ENCODE measurements at places on chromosomes 4 and X.

GRCh38 chr4:145090380-145090779 lies 7.6 kb downstream of the ANAPC10 start:
- no peak for DNase-seq

GRCh38 chr4:6886886-6887285 lies 22.7 kb upstream of the TBC1D14 start:
- DNase-seq, result no peak

DNA sequence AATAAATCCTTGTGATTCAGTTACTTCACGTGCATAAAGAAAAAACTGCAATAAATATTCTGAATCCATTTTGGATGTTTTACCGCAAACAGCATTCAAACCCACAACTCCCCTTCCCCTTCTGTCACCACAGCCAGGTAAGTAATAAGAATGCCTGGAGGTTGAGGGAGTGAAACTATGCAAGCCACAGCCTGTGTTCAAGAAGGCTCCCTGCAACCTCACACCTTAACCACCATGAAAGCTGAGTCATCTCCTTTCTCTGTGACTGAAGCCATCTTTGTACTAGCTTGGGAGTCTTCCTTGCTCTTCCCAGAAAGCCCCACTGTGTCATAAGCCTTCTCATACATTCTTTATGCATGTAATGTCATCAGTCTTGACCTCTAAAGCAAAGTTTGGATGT lies 297.0 kb upstream of the PUDP start:
- DNase-seq, result no peak

DNA sequence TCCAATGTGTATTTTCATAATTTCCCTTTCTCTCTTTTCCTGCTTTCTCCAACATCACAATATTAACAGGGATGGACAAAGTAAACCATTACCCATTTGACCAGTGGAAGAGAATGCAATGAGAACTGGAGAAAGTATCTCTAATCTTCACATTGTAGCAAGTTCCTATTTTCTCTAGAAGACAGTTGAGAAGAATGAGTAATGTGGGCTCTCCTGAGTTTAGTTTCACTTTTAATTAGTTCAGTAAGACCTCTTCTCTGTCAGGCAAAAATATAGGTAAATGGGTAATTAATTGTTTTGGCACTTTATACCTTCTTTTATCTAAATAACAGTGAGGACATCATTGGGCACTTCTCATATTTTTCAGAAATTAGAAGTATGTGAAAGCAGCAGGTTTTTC lies 602.0 kb downstream of the GLUD2 start:
- no peak for DNase-seq

- DNase-seq, result no peak
Measured at GRCh38 chr4:100516225-100516624, 1.6 kb downstream of the EMCN start.

DNA sequence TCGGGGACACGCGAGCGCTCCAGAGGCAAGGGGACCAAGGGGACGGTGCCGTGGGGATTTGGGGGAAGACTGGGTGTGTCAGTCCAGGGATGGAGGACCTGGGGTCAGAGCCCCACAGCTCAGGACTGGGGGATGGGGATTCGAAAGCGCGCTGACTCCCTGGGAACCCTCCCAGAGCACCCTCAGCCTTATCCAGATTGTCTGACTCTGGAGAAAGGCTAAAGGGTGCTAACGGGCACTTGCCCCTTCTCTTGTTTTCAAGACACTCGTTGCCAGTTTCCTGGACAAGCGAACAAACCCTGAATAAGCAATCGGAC lies 1.1 kb downstream of the DOCK11 start:
- DNase-seq, result no peak

DNA sequence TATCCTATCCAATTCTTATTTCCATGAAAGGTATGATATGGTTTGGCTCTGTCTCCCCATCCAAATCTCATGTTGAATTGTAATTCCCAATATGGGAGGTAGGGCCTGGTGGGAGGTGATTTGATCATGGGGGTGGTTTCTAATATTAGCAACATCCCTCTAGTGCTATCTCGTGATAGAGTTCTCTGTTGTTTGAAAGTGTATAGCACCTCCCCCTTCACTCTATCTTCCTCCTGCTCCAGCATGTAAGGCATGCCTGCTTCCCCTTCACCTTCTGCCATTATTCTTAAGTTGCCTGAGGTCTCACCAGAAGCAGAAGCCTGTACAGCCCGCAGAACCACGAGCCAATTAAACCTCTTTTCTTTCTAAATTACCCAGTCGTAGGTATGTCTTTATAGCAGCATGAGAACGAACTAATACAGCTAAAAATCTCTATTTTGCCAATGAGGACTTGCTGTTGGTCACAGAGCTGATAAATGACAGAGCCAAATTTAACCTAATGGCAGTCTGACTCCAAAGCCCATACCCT lies 247.2 kb downstream of the HNRNPD start:
- DNase-seq, result no peak

DNA sequence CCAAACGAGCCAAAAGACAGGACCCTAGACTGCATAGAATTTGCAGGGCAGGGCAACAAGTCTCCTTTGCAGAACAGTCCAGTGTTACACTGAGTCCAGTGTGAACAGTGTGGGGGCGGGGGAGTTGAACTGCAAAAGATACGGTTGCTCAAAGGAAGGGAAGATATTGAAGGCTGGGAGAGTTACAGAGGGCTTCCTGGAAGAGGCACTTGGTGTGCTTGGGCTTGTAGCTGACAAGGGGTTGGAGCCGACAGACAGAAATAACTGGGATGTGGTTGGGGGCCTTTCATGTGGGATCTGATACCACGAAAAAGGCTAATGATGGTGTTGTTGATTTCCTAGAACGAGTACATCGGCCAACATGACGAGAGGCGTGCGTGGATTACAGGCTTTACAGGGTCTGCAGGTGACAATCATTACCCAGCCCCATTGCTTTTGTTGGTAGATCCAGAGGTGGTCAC lies 6.1 kb downstream of the XPNPEP2 start:
- no peak for DNase-seq

DNA sequence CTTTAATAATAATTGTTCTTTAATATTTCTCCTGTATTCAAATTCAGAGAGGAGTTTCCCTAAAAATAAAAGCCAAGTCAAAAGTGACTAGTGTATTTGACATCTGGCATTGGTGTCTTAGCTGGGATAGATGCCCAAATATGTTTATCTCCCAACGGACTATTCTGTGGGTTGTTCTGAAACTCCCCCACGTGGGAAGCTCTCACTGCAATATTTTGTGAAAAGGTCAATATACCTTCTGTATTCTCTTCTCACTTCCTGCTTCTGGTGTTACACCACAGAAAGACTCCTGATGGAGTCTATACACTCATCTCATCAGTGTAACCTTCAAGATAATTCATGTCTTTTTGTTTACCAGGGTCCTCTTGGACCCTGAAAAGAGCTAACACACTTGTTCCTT lies 2052.8 kb upstream of the TENM3 start:
- DNase-seq, result no peak

DNA sequence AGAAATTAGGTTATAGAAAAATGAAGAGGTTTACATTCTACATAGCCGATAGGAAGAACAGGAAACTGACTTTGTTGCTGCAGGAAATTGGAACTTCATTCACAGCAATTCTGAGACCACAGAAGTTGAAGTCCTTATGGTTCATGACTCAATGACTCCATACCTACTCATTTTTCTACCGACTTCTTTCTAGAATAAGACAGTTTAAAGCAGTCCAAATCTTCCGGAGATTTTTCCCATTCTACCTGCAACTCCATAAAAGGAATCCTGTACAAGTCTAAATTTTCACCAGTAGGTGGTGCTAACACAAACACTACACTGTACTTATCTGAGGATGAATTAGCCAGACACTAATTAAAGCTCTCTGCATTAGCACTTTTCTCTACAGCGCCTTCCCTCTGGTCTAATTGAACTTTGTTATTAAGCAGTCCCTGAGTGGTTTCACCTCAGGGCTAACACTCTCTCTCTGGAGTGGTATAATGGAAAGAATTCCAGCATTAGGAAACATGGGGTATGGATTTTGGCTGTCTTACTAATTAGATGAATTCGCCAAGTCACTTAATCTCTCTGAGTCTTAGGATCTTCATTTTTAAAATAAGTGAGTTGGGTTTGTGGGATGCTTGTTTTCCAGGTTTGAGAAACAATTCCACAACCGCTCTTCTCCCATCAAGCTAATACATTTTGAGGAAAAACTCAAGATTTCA lies 167.9 kb downstream of the SMIM20 start:
- DNase-seq, result no peak

DNA sequence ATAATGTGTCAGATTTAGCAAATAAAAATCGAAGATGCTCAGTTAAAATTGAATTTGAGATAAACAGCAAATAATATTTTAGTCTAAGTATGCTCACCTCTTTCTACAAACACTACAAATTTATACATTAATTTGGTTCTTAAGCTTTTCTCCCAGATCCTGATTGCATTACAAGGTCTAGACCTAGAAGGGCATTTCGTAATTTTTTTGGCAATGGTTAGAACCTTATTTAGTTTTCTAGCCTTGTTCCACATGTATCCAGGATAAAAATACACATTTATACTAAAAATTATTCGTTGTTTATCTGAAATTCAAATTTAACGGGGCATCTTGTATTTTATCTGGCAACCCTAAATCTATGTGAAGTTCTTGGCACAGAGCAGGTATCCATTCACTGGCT lies 2.5 kb upstream of the CDKL5 start:
- DNase-seq, result no peak

GRCh38 chrX:46715997-46716396 lies 42.9 kb downstream of the SLC9A7 start:
- no peak for DNase-seq

Measured in GDM1 (cell line).